Right renal cortex interstitium (tissue), 3 donors: ENCODE measurements at places on chromosomes 5 and 9. TPM values are rescaled to one million over a fixed set of nuclear protein-coding genes. Genes with fewer than 3 reads are reported as not detected.

DNA sequence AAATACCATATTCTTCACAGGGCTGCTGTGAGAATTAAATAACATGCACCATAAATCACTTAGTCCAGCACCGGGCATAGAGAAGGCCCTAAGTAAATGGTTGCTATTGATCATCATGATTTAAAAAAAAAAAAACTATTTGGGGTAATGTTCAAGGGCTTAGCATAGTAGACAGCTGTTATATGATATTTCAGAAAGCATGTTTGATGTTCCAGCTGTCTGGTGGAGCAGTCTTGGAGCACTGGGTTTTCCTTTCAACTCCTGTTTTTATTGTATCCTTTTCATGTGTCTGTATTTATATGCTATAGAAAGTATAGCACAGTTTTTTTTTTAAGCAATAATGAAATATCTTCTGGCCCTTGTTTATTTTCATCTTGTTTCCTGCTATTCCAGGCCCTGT lies 28.0 kb upstream of the TOMM5 start:
- DNase-seq, result no peak

SUSD3 gene
- polyA plus RNA-seq, result 7.8 TPM

- DNase-seq, result no peak
Observed at GRCh38 chr5:172869691-172870090, 35.6 kb downstream of the ERGIC1 start.

FRMD3 gene
- polyA plus RNA-seq, result 27.0 TPM

NMUR2 gene
- 0.13 TPM for polyA plus RNA-seq

- DNase-seq, result no peak
Observed at GRCh38 chr5:77645158-77645994, 6.9 kb upstream of the OTP start.

DNA sequence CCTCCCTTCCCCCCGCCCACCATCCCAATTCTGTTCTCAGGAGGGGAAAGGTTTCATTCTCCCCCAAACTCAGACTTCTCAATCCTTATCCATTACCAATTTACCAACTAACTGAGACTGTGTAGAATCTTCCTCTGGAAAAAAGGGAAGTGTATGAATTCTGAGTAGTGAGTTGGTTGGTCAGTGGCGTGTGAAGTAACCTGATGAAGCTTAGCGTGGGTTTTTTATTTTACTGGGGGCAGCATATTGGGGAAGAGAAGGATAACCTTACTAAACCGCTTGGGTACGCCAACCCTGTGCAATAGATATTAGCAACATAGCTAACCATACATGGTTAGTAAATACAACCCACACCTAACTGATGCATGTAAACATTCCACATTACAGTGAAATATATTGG lies 1.1 kb upstream of the DNAJC21 start:
- no peak for DNase-seq

DNA sequence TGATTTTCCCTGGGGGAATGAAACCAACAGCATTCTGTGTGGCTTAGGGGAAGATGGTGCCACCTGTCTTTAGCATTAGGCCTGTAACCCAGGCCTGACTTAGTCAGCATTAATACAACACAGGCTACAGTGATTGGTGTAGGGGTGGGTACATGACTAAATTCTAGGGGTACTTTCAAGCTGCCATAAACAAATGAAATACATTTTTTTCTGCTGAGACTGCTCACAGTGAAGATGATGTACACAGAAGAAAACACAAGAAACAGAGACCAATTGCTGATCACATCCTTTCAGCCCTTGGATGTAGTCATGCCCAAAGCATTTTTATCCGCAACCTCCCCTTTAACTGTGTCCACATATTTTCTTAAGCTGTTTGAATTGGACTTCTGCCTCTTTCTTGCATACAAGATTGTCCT lies 527.2 kb downstream of the KCTD16 start:
- no peak for DNase-seq

FAM153A gene
- 0.29 TPM for polyA plus RNA-seq

PFN3 gene
- polyA plus RNA-seq, result 0.47 TPM

GRCh38 chr5:9284781-9285307 lies 261.0 kb downstream of the SEMA5A start:
- DNase-seq, result no peak
